ENCODE measurements at places on chromosomes 4 and X.
A peak's percentile ranks its signal among the peaks of the same experiment; 100 is the strongest.

GRCh38 chr4:1869530-1870327, 1.5 kb upstream of the NSD2 start:
- no peak for DNase-seq

- no peak for DNase-seq
Measured at GRCh38 chrX:72296991-72297390, 8.7 kb downstream of the CITED1 start.

- DNase-seq = no peak
Measured at GRCh38 chr4:15182600-15183220, 180.4 kb downstream of the CPEB2 start.

DNA sequence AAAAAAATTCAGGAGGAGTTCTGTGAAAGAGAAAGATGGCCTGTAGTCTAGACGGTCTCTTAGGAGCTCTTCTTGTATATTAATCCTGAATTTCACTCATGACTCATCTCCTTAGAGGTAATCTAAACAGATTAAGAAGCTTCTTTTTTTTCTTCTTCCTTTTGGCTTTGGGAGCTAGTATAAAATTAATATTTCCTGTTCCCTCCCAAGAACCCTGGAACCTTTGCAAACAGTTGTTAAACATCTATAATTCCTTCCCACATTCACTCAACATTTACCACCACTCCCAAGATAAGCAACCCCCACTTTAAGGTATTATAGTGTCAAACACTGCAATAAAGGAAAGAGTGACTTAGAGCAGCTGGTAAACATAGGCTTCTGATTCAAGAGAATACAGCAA, 146.4 kb upstream of the EDNRA start:
- no peak for DNase-seq

DNA sequence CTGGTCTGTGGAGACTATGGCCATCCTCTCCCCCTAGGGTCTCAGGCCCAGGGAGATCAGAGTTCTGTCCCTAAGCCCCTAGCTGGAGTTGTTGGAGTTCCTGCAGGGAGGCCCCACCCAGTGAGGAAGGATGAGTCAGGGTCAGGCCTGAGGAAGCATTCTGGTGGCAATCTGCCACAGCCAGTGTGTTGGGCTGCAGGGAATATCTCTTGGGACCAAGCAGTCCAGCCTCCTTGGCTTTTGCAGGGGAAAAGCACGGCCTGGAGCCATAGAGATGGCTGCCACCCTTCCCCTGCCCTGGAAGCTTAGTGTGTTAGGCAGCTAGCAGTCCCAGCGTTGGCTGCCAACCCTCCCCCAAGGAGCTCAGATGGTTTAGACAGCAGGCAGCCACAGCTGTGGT, 202.4 kb downstream of the RTL9 start:
- no peak for DNase-seq

GRCh38 chrX:56975611-56976010, 19.7 kb downstream of the SPIN3 start:
- no peak for DNase-seq

- no peak for DNase-seq
Measured at GRCh38 chr4:180106122-180106521, 2137.1 kb upstream of the TENM3 start.

DNA sequence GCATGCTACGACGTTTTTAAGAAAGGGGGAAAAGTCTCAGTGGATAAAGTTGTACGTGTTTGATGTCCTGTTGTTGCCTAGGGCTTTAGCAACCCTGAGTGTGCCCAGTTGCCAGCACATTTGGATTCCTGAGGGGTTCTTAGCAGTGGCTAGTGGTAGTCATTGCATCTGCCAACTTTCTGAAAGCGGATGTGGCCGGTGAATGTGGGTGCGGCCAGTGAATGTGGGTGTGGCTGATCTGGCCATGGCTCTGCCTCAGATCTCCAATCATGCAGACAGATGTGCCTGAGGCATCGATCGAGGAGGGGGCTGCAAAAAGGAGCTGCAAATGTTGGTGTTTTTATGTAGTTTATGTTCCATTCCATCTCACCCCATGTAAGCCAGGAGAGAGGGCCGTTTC, 41.5 kb upstream of the FAT1 start:
- DNase-seq = no peak

DNA sequence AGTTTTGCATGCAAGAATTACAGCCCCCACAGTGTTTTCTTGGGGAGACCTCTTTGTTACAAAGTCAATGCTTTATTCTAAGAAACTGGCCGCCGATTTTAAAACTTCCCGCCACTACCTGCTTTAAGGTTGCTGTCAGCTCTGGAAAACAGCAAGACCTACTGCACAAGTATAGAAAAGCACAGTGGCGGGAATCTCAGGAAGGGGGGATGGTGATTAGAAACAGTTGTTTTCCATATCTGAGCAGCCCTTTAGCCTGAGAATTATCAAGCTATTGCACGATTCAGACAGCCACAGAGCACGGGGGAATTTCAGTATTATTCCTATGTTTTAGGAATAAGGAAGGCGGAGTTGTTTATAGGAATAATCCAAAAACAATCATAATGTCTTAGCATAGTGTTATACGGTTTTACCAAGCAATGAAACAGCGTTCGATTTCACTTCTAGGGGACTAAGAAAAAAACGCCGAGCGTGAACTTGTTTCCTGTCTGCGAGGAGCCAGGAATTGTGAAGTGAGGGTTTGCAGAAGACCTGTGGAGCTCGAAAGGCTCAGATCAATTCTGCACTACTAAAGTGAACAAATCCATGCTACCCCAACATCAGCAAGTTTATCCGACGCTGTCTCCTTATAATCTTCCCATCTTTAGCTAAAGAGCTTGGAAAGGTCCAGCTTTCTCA, 81.3 kb downstream of the HMGN5 start:
- DNase-seq = peak; percentile 38

GRCh38 chr4:10704430-10704810, 19.9 kb upstream of the CLNK start:
- DNase-seq = no peak

DNA sequence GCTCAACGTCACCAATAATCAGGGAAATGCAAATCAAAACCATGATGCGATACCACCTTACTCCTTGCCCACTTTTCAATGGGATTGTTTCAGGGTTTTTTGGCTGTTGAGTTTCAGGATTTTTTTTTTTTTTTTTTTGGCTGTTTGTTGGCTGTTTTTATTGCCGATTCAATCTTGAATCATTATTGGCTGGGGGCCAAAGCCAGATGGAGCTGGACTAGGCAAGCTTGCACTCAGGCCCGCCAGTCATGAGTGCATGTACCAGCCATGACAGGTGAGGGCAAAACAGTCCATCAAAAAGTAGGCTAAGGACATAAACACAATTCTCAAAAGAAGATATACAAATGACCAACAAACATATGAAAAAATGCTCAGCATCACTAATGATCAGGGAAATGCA, 13.3 kb downstream of the YIPF7 start:
- DNase-seq = no peak

- DNase-seq = no peak
Measured at GRCh38 chr4:138010639-138011038, 231.5 kb downstream of the SLC7A11 start.

DNA sequence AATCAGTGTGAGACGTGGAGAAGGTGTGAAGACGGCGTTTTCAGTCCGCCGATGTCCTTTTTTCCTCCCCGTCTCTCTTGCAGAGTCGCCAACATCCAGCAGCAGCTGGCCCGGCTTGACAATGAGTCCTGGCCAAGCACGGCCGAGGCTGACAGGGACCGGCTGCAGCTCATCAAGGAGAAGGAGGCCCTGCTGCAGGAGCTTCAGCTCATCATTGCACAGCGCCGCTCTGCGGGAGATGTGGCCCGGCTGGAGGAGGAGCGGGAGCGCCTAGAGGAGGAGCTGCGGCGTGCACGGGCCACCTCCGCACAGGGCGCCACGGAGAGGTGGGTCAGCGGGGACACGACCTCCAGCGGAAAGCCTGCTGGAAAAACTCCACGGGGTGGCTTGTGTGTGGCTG, 47.1 kb upstream of the CLCN4 start:
- no peak for DNase-seq

GRCh38 chr4:161929956-161930355, 233.8 kb downstream of the FSTL5 start:
- no peak for DNase-seq

GRCh38 chr4:140038031-140038533, 115.9 kb downstream of the MAML3 start:
- DNase-seq = no peak

DNA sequence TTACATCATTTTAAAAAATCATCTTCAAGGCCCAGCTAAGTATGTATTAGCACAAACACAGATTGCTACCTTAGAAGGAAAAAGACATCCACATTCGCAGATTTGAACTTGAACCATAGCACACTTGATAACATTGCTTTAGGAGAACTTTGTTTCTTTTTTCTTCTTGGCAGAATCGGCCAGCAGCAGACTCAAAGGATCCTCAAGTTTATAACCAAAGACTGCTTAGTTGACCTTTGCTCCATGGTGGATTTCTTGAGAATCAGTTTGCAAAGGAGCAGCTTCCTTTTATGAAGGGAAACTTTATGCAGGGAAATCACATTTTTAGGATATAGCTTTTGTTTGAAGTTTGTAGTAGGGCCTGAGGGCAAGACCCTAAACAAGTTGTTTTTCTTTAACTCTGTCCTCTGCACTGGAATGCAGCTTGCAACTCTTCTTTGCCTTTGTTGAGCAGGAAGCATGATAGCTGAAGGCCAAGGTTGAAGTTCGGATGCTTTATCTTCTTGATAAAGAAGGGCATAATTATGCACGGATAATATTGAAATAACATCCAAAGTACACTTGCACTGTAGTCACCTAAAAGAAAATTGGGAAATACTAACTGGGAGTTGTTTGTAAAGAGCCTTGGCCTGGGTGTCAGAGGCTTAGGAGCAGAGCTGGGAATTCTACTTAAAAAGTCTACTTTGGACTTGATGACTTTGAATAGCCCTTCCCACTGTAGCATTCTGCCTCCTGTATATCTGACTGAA, 78.4 kb downstream of the CDS1 start:
- no peak for DNase-seq

DNA sequence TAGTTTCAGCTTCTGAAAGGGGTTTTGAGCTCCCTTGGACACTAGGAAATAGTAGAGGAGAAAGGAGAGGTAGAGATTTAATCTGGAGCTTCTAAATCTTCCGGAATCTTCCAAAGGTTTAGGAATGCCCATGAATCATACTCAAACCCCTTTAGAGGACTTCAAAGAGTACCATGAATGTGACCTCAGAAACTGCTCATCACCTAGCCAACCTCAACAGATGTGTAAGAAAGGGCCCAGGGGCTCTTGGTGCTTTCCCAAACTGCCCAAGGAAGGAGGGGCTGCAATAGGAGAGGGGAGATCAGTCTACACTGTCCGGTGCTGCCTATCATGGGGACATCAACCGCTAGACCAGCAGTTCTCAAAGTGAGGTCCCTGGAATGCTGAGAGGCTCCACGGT, 109.1 kb downstream of the RBM47 start:
- DNase-seq = no peak

- DNase-seq = no peak
Measured at GRCh38 chr4:110970642-110971041, 347.8 kb upstream of the PITX2 start.

DNA sequence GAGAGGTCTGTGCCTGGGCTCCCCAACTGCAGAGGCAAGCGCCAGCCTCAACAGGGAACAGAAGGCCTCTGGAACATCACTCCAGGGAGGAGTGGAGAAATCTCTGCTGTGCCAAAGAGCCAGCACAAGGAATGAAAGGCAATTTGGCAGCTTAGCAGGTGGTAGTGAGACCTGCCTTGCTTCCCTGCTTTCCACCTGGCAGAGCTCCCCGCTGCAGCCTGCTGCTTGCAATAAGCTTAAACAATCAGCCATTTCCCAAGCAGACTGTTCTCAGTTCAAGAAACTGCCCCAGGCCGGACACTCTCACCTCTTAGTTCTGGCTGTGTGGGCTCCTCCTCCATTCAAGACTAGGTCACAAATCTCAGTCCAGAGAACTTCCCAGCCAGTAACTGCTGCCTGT, 370.6 kb downstream of the MAGEB5 start:
- DNase-seq = no peak

- no peak for DNase-seq
Measured at GRCh38 chr4:162732876-162733275, 433.8 kb downstream of the NAF1 start.

DNA sequence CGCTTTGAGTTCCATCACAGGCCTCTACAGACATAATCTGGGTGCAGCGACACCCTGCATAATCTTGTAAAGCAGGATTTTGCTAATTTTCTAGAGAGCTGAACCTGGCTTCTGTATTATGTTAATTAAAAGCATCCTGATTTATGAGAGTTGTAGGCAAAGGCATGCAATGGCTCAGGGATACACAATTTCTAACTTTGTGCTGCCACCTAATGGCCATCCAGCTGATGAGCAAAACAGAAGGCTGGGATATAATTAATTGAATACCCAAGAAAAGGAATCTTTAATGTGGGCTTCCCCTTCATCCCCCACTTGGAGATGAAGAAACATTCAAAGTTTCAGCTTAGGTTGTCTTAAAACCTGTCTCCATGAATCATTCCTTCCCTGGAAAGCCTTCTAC, 78.1 kb downstream of the BMP15 start:
- DNase-seq = no peak

GRCh38 chrX:25019707-25020390, 4.1 kb upstream of the ARX start:
- DNase-seq = no peak

- DNase-seq = no peak
Measured at GRCh38 chrX:74234818-74235217, 69.2 kb upstream of the ZCCHC13 start.

GRCh38 chr4:130424211-130424610, 1328.3 kb downstream of the C4orf33 start:
- no peak for DNase-seq

DNA sequence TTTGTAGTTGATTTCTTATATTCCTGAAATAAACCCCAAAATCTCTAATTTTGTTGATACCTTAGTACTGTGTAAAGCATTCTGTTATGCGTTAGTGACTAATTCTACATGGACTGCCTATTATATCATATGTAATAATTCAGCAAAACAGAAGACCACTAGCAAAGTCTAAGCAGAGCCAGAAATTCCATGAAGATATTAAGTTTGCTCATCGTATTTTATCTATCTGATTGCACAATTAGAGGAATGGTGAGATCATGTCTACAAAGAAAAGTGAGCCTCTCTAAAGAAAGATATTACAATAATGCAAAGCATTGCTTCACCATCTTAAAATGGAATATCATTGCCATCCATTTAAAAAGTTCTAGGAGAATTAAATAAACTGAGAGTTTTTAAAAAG, 374.6 kb upstream of the SLC7A11 start:
- no peak for DNase-seq

- no peak for DNase-seq
Measured at GRCh38 chr4:76767983-76768382, 130.0 kb downstream of the SOWAHB start.

DNA sequence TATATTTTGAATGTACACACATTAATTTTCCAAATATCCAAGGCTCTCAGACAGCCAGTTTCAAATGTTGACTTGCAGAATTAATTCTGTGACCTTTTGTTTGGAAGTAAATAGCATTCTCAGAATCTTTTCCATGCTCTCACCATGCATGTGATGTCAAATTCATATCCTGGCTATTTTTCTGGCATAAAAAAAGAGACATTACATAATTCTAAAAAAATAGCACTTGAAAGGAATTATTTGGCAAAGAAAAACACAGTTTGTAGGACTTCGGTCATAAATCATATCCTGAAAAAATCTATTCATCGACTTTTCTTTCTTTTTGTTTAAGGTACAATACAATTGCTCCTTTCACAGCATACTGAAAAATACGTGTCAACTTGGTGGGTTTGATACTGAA, 111.2 kb downstream of the GLRA3 start:
- DNase-seq = no peak

- no peak for DNase-seq
Measured at GRCh38 chr4:74335341-74336021, 27.2 kb downstream of the EPGN start.
